ENCODE measurements at places on chromosomes 1 and 21.

- DNase-seq: no peak
Observed at GRCh38 chr1:80154176-80154575, 1147.6 kb upstream of the ADGRL4 start.

DNA sequence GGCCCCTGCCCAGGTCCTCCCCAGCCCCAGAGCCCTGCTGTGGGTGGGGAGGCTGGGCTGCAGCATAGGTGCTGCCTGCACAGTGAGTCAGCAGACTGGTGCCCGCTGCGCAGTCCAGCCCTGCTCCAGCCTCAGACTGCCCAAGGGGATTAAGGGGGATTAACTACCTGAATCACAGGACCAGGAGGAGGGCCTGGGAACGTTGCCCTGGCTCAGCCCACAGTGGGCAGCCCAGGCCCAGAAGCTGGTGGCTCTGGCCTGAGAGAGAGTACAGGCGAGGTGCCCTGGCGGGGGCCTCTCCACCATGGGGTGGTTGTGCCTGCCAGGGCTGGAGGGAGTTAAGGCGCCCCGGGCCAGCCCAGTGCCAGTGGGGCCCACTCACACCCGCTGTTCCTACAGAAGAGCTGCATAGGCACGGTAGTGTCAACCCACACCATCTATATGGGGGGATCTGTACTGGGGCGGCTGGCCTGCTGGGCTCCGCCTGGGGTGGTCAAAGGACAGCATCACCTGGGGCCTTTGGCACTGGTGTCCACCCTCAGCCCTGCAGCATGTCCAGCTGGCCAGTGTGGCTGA lies 2.3 kb downstream of the OBSCN start:
- DNase-seq: no peak

- DNase-seq: no peak
Observed at GRCh38 chr1:211281320-211282022, 22.3 kb downstream of the RCOR3 start.

GRCh38 chr1:92817986-92818764 lies 13.7 kb upstream of the RPL5 start:
- no peak for DNase-seq

DNA sequence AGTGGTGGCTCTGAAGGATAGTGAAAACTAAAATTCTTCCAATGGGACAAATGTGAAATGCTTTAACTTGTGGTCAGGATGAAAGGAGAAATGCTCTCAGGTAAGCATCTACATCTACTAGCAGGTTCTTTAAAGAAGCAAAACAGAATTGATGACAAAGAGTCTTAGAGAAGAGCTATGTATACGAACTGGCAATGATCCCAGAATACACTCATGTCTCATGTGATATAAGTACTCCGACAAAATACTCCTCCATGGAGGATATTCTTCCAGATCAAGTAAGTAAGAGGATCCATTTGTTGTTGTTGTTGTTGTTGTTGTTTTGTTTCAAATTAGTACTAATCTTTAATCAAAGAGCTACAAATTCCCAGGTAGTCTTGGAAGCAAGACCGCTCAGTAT lies 174.0 kb upstream of the ATP1B1 start:
- no peak for DNase-seq

DNA sequence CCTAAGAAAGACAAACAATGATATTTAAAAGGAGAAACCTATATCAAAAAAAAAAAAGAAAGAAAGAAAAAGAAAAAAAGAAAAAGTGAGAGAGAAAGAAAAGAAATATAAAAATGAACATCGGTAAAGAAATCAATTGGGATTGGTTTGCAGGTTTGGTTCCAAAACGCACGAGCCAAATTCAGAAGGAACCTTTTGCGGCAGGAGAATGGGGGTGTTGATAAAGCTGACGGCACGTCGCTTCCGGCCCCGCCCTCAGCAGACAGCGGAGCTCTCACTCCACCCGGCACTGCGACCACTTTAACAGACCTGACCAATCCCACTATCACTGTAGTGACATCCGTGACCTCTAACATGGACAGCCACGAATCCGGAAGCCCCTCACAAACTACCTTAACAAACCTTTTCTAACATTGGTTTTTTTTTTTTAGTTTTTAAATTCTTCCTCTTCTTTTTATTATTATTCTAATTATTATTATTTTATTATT lies 11.7 kb downstream of the LHX9 start:
- DNase-seq: no peak

DNA sequence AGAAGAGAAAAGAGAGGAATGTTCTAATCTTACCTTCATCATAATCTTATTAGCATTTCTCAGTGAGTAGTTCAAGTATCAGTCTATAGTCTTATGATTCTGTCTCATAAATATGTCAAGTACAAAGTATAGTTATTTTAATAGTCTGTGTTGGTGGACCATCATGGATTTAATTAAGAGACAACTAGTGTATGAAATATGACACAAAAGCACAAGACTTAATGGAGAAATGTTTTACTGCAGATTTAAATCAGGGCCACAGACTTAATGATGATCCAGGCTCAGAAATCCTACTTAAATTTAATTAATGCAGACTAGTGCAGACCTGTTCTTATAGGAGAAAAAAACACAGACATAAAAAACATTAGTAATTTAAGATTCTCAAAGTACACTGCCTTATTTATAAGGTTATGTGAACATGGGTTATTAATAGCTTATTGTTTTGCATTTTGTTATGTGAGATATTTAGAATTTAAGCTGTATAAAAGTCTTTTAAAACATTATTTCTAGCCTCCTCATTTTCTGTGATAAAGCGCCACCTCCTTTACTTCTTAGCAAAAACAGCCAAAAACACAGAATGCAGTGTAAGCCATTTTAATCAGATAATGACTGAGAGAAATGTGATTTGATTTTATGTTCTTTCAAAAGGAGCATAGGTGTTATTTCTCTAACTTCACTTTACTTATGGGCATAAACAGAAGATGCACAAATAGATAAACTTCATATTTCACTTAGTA lies 255.0 kb upstream of the SNX7 start:
- no peak for DNase-seq

GRCh38 chr1:99481391-99481996 lies 164.4 kb upstream of the PALMD start:
- no peak for DNase-seq

DNA sequence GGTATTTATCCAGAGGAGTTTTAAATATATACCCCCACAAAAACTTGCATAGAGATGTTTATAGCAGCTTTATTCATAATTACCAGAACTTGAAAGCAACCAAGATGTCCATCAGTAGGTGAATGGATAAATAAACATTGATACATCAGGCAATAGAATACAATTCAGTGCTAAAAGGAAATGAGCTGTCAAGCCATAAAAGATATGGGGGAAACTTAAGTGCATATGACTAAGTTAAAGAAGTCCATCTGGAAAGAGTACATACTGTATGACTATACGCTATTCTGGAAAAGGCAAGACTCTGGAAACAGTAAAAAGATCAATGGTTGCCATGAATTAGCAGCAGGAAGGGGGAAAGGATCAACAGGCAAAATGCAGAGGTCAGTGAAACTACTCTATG lies 366.7 kb downstream of the HHIPL2 start:
- DNase-seq: no peak

DNA sequence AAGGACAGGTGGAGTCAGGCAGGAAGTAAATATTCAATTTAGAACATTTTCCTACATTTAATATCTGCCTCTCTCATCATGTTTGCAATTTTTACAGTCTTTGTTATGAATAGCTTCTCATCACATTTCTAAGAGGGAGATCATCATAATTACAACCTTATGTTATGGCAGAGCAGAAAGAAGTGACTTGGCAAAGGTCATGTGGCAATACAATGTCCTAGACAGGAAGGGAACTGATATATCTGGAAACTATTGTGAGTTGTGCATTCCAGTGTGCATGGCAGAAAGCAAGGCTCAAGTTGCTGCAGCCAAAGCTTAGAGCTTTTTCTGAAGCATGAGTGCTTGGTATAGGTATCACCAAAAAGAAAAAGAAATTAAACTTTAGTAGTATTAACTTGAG lies 43.8 kb upstream of the PRRX1 start:
- no peak for DNase-seq

DNA sequence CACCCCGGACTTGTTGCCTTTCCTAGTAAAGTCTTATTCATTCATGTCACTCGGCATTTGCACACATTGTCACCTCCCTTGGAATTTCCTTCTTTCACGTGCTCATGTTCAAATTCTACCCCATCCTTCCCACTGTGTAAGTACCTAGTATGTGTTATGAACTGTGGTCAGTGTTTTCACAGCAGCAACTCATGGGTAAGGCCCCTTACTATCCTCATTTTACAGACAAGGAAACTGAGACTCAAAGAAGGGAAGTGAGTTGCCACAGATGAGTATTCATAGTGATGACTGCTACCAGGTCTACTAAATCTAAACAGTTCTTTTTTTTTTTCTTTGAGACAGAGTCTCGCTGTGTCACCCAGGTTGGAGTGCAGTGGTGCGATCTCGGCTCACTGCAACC lies 10.5 kb downstream of the CITED4 start:
- no peak for DNase-seq

DNA sequence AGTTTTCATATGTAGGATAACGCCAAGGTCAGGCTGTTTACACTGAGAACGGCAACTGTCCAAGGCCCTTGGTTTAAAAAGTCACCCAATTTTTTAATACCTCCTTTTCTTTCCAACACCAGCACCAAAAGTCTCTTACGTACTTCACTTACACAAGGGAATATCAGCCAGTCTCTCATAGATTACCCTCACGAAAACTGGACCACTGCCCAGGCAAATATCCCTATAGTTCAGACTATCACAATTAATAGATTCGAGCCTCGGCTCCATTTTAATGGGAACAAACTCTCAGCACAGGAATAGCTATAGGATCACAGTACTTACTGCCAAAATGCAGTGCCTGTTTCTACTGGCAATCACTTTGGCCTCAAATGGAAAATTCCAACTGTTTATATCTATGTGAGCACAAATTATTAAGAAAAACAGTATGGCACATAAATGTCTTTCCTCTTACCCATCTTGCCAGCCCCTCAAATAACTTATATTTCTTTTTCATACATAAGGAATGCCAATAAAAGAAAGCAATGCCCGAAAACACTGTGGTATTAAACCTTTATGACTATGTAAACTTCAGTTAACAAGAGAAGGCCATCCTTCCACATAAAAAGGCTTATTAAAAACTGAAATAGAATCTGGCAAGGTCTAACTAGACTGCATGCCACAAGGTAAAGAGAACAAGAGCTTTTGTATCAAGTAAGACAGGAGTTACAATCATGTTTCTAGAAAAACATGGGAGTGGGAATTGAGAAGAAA lies 97.8 kb downstream of the SLC45A1 start:
- DNase-seq: no peak

GRCh38 chr1:195898373-195898772 lies 709.9 kb downstream of the KCNT2 start:
- no peak for DNase-seq

DNA sequence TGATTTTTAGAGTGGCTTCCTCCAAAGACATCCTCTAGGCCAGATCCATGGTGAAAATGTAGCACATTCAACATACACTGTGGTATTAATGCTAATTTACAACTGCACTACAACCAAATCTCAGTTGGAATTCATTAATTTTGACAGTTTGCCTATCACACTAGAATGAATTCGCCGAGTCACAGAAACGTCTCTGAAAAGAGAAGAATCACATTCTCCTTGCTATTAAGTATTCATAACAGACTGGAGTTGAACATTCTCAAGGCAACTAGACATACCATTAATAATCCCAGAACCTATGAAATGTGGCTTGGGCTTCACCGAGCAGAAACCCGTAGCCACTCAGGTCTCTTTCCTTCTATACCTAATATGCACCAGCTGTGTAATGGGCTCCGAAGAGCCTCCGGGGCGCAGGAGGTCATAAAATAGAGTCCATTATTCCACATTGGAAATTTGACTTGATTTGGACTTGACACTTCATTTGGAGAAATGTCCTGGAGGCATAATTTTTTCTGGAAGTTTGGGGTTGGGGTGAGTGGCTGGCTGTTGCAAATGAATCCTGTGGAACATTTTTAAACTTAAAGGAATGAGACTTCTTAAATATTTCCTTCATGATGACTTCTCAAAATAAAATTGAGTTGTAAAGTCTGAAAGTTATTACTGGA lies 117.1 kb downstream of the DSCAM start:
- DNase-seq: no peak

- DNase-seq: no peak
Observed at GRCh38 chr1:211474451-211474850, 17.5 kb downstream of the RD3 start.

- DNase-seq: no peak
Observed at GRCh38 chr21:37684547-37684946, 231.7 kb downstream of the KCNJ6 start.

DNA sequence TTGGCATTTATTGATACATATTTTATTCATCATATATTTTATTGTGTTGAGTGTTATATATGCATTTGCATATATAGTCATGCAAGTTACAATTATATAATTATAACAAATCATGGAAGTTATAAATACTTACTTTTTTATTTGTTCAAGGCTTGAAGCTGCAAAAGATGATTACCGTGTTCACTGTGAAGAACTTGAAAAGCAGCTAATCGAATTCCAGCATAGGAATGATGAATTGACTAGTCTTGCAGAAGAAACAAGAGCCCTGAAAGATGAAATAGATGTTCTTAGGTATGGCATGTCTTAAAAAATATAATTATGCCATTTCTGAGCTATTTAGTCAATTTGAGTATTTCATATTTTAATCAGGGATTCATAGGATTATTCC lies 32.1 kb downstream of the HOOK1 start:
- DNase-seq: no peak

DNA sequence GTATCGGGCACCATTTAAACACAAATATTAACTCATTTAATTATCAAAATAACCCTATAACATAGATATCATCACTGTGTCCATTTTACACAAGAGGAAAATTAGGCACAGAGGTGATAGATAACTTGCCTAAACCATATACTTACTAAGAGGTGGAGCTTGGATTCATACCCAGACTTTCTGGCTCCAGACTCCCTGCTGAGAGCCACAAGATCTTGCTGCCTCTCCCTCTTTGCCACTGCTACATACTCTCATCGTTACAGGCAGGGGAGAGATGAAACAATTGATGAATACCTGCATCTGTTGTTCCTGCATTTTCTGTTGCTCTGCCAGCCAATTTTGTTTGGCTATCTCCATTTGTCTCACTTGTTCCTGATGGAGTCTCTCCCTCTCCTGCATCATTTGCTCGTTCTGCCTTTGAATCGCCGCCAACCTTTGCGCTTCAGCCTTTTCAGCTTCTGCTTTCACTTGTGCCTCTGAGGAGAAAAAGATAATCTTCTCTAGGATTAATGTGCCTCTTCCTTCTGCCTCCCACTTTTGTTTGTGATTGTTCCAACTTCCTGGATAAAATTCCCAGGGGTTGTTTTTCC lies 10.6 kb downstream of the GBP5 start:
- DNase-seq: no peak

DNA sequence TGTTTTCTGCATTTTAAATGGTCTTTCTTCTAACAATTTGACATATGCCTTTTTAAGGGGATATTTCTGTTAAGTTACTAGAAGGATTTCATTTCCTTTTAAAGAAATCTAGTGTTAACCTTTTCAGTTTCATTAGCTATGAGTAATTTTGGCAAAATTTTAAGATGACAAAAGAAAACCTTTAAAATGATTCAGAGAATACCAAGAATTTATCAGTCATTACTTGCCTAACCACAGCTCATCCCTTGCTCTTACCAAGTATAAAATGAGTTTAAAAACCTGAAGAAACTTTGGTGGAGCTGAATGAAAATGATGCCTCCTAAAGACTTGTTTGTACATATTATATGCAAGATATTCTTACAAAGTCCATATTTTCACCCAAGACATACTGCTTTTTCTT lies 101.7 kb downstream of the NEK7 start:
- no peak for DNase-seq

Measured in stimulated activated CD4-positive, alpha-beta T cell treated with anti-CD3 and anti-CD28 coated beads, Interleukin-12 subunit alpha, Interleukin-12 subunit beta, amount 100 ng/mL, for 24 hours (primary cell).